Fibroblast of pulmonary artery (primary cell): ENCODE measurements at places on chromosomes 6 and 20.

GRCh38 chr6:146887447-146888077 lies 288.8 kb downstream of the ADGB start:
- peak; percentile 61 for DNase-seq

- no peak for DNase-seq
These were observed 88.5 kb upstream of the PTCHD4 start for GRCh38 chr6:48199499-48199898.

- DNase-seq = no peak
These were observed 11.1 kb upstream of the TOP1 start for GRCh38 chr20:41017448-41018042.

- DNase-seq = no peak
These were observed 862 bp upstream of the TFAP2C start for GRCh38 chr20:56628015-56628872.

- DNase-seq = no peak
These were observed 132.9 kb downstream of the PRDM13 start for GRCh38 chr6:99739526-99739925.

- no peak for DNase-seq
These were observed 40.3 kb upstream of the TENT5A start for GRCh38 chr6:81792826-81793225.

DNA sequence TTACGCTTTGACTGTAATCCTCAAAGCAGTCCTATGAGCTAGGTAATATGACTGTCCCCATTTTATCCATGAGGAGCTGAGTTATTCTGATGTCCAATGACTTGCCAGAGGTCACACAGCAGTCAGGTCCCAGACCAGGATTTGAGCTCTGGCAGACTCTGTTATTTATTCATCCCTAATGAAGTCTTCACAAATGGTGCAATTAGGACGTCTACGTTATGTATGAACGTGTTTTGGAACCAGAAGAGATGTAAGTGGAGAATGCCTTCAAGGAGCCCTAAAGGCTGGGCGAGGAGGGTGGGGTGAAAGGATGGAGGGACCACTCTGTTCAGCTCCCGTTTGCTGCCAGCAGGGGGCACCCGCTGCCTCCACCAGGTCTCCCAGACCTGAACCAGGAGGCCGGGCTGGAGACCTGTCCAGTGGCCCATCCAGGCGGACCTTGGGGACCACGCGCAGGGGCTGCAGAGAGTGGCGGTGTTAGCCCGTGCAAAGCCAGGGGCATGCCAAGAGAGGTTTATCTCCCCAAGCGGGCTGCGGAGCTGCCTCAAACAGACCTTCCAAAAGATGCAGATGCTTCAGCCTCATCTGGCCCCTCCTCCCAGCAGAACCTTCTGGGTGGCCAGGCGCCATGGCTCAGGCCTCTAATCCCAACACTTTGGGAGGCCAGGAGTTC lies 15.2 kb upstream of the ZNF335 start:
- peak; percentile 68 for DNase-seq

DNA sequence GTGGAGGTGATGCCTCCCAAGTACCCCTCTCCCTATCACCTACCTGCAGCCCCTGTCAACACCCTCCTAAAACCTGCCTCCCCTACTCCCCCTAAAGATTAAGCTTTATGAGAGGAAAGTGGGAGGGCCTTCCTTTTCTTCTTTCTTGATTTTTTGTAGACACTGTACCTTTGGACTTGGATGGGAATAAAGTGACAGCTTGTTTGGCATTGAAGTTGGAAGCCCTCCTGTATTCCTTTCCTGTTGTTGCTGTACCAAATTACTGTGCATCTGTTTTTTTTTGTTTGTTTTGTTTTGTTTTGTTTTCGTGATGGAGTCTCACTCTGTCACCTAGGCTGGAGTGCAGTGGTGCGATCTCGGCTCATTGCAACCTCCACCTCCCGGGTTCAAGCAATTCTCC lies 99.3 kb upstream of the NFATC2 start:
- DNase-seq = no peak
